ENCODE measurements at places on chromosomes 11 and 22.

DNA sequence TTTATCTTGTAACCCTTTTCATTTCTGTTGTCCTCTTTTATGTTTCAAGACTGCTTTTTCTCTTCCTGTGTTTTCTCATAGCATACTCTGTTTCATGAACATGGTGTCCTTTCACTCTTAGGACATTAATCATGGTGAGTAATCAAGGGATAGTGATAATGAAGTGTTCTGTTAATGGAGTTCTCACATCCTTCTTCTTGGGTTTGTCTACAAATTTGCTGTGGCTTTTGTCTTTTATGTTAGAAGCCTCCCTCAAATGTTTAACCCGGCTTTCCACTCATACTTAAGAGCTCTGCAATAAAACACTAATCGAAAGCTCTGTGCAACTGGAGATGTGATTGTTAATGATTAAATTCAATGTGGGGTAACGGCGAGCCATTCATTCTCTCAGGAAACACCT is 593.6 kb downstream of the NELL1 start:
- no peak for DNase-seq

DNA sequence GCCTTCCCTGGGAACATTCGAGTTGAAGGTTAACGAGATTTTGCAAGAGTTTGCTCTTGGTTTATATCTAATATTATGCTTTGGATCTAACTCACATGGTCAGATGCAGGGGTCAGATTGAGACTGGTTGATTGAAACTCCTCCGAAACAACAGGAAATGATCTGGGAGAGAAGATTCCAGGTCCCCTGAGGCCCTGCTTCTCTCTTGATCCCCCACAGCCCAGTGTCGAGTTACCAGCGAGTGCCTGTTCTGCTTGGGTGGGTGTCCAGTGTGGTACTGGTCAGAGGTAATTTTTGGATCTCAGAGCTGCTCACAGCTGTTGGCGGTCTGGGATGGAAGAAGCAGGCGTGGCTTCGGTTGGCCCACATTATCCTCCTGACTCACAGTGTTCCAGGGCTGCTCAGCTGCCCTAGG is 9.2 kb downstream of the FBLN1 start:
- no peak for DNase-seq

DNA sequence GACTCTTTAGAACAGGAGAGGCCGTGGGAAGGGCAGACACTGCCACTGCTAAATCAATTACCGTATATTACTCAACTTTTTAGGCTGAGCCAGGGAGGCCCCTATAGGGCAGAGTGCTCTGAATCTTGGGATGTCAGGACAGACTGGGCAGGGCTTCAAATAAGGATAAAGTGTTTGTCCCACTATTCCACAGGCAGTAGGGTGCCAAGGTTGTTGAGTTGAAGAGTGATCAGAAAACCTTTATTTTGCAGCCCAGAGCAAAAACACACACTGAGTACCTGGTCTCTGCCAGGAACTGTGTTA is 1.6 kb upstream of the B4GAT1 start:
- no peak for DNase-seq

DNA sequence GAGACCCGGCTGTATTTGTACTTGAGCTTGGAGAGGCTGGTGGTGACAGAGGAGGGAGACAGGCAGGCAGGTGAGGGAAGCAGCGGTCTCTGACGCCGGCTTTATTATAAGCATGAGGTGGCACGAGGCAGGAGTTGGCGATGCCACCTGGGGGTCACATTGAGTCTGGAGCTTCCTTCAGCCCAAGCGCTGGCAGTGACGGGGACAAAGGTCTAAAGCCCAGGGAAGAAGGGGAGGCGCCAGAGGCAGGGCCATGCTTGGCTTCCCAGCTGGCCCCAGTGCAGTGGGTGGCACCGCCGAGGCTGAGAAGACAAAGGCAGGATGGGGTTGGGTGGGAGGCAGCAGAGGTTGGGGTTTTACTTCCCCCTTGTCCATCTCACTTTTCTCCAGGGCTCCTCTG is 4.5 kb downstream of the FXYD2 start:
- no peak for DNase-seq

DNA sequence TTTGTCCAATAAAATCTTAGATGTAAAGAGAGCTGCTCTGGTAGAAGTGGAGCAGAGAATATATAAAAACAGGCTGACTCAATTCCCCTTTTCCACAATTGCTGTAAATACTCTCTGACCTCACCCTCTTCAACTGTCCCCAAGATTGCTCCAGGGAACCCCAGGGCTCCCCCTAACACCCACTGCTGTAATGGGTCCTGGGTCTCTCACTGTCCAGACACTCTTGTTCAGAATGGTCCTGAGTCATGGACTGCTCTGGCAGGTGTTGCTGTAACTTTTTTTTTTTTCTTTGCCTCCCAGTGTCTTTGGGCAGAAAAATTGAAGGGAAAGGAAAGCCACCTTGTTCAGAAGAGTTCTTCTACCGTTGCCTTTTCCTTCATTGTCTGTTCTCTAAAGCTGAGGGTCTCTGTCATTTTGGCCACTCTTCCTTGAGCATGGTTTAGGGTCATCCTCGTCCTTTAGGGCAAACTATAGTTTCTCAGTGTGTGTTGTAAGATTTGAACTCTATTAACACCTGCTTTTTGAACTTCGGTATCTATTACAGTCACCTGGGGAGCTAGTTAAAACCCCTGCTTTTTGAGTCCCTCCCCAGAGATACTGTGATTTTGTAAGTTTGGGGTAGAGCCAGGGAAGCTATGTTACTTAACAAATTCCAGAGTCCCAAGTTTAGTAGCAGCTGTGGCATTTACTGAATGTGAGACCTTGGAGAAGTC is 209.5 kb downstream of the NAV2 start:
- DNase-seq, result no peak

DNA sequence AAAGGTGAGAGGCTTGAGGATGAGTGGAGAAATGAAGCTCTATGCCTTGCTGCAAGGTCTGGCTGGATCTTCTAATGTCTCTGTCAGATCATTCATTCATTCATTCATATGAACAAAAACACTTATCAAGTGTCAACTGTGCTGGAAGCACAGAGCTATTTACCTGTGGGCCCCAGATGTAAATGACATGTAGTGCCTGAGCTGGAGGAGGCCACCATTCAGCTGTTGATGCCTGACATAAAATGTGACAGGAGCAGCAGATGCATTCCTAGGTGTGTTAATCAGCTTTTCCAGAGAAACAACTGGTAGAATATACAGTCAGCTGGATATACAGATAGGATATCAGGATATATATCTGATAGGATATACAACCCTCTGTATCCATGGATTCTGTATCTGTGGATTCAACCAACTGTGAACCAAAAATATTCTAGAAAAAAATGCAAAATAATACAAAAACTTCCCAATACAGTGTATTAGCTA is 44.5 kb downstream of the TSPAN18 start:
- no peak for DNase-seq

- DNase-seq, result no peak
Observed at GRCh38 chr11:103079833-103080232, 12.1 kb downstream of the DCUN1D5 start.

GRCh38 chr11:71222318-71223080 is 29.9 kb downstream of the SHANK2 start:
- no peak for DNase-seq

- no peak for DNase-seq
Observed at GRCh38 chr11:2929531-2929949, 320 bp upstream of the PHLDA2 start.

DNA sequence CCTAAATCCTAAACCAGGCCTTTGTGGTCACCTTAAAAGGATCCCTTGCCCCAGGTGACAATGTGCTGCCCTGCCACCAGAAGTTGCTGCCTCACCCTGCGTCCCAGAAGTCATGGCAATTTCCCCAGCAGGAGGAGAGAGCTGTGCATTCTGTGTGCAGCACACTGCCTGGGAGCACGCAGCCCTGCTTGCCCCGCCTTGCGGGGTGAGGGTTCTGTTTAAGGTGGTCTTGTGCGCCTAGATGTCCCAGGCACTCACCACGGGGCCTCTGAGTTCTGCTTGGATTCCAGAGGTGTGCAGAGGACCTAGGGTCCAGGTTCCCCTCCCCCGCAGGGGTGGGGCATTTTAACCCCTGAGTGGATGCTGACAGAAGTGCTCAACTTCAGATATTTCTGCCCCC is 95.0 kb downstream of the GRAMD1B start:
- no peak for DNase-seq

DNA sequence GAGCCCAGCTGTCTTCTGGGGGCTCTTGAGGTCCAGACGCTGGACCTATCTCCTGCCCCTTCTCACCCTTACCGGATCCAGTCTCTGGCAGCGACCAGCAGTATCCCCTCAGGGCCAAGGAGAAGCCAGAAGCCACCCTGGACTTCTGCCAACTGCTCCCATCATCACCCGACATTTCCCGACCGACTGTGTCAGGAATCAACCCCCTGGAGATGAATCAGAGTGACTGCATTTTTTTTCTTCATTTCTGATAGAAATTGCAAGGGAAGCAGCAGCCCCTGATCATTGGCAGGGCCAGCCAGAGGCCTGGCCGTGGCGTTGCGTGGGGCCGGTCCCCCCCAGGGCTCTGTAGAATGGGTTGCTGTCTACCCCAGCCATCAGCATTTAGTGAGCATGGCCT is 5.2 kb upstream of the LIF start:
- no peak for DNase-seq

GRCh38 chr11:7490054-7490453 is 4.7 kb downstream of the OLFML1 start:
- DNase-seq, result no peak

DNA sequence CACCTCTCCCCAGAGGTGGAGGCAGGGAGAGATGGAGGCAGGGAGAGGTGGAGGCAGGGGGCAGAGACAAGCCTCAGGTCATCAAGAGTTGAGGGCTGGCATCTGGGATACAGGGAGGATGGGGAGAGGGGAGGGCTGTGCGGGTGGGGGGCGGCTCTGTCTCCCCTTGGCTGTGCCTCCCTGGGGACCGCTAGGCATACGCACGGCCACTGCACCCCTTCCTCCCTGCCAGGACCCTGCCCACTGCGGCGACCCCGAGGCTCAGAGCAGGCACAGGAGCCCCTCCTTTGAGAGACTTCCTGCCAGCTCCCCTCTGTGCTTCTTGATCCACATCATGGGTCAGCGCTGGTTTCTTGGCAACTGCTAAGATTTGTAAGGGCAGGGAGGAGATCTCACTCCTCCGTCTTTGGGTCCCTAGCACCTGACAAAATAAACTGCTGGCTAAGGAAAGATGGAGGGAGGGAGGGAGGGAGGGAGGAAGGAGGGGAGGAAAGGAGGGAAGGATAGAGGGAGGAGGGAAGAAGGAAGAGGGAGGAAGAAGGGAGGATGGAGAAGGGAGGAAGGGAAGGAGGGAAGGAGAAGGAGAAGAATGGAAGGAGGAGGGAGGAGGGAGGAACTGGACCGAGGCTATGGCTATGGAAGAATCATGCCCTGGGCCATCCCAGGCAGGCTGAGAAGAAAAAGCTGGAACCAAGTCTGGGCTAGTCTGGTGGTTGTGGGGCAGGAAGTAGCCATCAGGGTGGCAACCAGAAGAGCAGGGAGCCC is 18.5 kb downstream of the PRR33 start:
- no peak for DNase-seq

GRCh38 chr11:103530257-103530656 is 421.0 kb downstream of the DYNC2H1 start:
- DNase-seq, result no peak

DNA sequence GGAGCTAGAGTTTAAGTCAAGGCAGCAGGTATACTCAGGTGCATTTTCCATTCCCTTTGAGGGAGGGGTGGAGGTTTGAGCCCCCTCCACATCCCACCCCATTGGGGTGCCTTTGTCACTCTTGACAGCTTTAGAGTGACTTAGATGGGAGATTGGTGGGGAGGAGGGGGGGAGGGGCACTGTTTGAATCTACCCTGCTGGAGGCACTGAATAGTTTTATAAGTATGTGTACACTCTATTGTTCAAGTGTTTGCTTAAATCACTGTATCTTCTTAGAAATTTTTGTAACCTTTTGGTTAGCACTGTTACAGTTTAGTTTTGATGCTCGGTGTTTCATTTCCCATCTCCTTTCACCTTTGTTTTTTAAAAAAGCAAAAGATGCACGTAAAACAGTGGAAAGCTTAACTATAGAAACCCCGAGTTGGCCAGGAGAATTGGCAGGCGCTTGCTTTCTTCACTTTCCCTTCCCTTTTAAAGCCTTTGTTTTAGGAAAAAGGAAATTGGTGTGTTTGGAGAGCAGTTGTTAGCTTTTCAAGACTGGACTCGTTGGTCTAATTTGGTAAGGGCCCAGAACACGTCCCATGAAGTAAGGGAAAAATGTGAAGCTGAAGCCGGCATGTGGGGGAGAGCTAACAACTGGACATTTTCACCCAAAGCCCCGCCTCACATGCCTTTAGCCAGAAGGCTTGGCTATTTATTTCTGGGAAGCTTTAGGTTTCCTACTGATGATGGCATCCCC is 42.8 kb downstream of the TNRC6B start:
- DNase-seq, result no peak

GRCh38 chr11:72278905-72279304 is 34.9 kb upstream of the PHOX2A start:
- no peak for DNase-seq

DNA sequence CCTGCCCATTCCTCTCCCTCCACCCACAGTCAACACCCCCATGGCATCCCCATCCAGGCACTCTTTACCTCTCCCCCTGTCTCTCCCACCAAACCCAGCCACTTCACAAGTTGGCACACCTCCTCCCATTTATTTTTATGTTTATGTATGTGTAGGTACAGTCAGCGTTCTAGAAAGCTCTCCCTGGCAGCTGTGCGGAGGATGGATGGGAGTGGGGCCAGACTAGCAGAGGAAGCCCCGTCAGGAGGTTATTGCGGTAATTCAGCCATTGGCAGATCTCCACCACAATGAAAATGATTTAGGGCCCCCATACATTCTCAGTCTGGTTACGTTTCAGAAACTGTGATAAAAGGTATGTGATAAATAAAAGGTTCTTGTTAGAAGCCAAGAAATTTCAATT is 51.3 kb downstream of the BTG4 start:
- no peak for DNase-seq

DNA sequence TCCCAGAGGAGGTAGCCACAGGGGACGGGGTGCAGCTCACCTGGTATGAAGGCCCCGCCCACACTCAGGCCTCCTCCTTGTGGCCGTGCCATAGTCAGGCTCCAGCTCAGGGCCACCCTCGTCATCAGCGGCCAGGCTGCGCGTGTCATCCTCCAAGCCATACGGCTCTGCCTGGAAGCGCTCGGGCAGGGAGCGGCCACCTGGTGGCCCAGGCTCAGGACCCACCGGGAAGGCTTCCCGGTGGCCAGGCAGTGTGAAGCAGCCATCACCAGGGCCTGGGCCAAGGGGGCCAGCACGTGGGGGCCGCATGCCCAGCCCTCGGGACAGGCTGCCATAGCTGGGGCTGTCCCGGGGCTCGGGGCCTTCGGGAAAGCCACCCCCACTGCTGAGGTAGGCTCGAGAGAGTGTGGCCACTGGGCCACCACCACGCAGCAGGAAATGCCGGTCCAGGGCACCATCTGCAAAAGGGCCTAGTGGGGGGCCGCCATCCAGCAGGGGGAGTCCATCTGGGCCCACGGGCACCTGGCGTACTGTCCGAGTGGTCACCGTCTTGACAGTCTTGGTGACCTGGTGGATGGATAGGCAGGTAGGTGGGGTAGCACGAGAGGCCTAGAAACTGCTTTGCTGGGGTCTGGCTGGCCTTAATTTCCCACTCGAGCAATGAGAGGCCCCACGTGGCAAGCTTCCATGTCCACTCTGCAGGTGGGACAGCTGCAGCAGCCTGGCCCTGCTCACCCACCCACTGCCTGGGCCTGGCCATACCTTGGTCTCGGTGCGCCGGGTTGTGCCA is 35.3 kb downstream of the ARVCF start:
- no peak for DNase-seq

- DNase-seq, result no peak
Observed at GRCh38 chr22:27129266-27129665, 471.9 kb downstream of the MIAT start.

GRCh38 chr11:130214861-130215530 is 55.4 kb downstream of the ST14 start:
- DNase-seq, result no peak

- no peak for DNase-seq
Observed at GRCh38 chr11:72552399-72552910, 118.1 kb upstream of the CLPB start.

- DNase-seq, result no peak
Observed at GRCh38 chr22:25064894-25065560, 112.5 kb downstream of the KIAA1671 start.
